MM.1S (cell line): ENCODE measurements at places on chromosomes 12 and 14.

DNA sequence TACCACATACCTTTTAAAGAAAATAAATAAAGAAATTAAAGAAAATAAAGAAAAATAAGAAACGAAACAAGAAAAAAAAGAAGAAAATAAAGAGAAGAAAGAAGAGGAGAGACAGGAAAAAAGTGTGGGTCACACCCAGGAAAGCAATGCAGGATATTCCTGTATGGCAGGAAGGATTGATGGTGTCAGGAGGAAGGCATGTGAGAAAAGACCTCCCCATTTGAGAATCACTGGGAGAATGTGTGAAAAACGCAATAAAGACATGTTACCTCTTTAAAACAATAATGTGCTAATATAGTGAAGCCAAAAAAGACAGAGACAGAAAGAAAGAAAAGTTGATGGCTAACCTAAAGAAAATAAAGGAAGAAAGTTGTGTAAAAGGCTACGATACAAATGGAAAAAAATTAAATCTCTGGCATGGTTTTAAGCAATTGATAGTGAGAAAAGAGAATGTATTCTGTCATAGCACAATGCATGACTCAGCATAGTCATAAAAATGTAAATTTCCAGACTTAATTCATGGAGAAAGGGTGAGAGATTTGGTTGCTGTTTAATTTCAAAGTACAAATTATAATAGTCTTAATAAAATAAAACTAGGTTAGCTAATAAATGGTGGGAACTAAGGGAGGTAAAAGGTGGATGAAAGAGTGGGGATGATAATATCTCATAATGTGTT, 24.3 kb upstream of the FOXG1 start:
- no peak for DNase-seq

DNA sequence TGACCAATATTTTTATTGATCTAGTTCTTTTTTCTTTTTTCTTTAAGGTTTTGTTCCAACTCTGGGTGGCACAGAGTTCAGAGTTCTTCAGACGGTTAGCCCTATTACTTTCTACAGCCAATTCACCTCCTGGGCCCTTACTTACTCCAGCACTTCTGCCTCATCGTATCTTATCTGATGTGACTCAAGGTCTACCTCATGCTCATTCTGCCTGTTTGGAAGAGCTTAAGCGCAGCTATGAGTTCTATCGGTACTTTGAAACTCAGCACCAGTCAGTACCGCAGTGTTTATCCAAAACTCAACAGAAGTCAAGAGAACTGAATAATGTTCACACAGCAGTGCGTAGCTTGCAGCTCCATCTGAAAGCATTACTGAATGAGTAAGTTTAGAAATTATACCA, 64.7 kb downstream of the VEZT start:
- no peak for DNase-seq

- DNase-seq, result no peak
Observed at GRCh38 chr12:21828779-21829178, 54.3 kb upstream of the KCNJ8 start.

DNA sequence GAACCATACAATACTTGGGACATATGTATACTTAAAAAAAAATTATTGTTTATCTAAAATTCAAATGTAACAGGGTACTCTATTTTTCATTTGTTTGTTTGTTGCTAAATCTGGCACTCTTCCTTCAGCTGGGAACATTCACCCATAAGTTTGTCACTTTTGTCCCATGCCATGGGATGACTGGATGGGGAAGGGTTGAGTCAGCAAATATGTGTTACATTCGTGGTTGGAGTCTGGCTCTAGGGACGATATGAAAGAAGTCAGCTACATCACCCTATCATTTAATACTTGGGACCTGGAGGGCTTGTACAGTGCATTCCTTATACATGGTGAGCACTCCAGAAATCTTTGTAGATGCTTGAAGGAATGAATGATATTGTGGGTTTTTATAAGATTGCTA, 131.3 kb downstream of the IPO8 start:
- DNase-seq, result no peak

- no peak for DNase-seq
Observed at GRCh38 chr14:100660498-100660881, 66.2 kb upstream of the DLK1 start.

GRCh38 chr12:57657744-57658143, 24.7 kb upstream of the B4GALNT1 start:
- DNase-seq, result no peak

- DNase-seq, result no peak
Observed at GRCh38 chr12:104809706-104810385, 148.2 kb downstream of the SLC41A2 start.

- no peak for DNase-seq
Observed at GRCh38 chr12:18752280-18752920, 14.5 kb downstream of the CAPZA3 start.

DNA sequence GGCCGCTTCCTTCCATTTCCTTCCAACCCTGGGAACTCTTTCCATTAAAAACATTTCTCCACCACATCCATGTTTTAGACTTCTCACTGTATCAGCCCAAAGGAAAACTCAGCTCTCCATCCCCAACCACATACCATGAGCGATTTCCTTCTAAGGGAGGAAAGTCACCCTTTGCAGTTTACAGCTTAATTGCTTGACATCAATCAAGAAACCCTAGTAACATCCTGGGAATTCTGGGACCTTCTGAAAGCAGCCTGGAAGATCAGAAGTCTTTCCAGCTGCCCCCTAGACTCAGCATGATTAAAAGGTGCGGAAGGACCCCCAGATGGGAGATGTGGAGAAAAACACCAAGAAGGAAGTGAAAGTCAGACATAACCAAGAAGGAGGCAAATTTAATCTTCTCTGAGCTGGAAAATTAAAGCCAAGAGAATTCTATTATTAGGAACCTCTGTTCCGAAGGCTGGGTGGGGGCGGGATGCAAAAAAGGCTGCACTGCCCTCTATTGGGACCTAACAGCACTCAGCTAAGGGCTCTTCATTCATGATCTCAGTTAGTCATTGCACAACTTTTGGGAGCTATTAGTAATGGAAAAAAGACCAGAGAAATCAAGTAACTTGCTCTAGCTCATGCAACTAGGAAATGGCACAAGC, 73.3 kb upstream of the PLXNC1 start:
- no peak for DNase-seq

- no peak for DNase-seq
Observed at GRCh38 chr14:68695856-68696255, 97.0 kb downstream of the ZFP36L1 start.

GRCh38 chr12:64172143-64172970, 49.7 kb downstream of the KICS2 start:
- DNase-seq, result no peak

DNA sequence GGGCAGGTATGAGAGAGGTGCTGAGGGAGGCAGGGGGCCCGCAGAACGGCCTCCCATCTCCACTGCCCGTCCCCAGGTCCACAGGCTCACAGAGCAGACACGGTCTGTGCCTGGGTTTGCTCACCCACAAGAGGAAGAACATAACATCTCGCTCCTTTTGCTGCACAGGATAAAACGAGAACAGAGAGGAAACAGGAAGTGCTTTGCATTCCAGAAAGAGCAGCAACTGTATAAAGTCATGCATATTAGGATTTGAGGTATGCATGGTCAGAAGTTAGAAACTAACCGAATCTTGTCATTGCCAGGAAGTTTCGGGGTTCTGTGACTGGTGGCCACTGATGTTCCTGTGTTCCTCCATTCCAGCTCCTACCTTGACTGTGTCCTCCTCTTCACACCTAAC, 25.0 kb downstream of the NTF3 start:
- no peak for DNase-seq

DNA sequence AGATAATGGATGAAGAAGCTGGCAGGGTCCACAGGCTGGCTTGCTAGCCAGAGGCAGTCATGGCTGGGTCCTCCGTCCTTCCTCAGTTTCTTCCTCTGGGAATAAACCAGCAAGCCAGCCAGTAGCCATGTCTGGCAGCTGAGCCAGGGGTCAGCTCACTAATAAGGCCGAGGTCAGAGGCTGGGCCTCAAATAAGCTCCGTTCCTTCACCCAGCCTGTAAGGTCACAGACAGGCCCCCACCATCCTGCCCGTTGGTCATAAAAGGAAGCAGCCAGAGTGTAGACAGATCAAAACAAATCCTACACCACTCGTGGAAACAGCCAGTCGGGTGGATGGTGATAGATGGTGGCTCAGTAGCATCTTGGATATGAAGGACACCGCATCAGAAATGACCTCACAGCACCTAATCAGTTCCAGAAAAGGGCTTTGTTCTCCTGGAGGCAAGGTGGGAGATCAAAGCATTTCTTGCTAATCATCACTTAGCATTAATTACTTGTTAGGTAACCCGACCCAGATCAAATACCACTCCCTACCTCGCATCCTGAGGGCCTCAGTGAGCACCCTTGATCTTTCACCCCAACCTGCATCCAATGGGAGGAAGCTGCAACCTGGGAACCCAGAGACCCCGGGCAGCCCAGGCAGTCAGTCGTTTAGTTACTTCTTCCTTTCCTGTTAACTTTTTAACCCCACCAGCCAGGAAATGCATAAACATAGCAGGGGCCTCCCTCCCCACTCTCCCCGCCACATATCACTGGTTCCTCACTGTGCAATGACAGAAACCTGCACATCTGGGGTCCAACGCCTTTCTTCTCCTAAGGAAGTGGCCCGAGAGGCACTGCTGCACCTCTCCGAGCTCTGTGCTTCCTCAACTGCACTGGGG, 90.2 kb downstream of the KDM2B start:
- no peak for DNase-seq

DNA sequence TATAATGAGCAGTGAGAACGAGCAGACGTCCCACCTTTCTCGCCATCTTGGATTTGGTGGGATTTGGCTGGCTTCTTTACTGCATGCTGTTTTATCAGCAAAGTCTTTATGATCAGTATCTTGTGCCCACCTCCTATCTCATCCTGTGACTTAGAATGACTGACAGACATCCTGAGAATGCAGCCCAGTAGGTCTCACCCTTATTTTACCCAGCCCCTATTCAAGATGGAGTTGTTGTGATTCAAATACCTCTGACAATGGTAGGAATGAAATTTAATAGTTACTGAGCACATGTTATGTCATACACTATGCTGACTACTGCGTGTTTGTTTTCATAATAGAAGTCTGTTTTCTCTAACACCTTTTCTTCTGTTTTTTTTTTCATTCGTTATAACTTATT, 1.9 kb downstream of the TMTC3 start:
- no peak for DNase-seq

DNA sequence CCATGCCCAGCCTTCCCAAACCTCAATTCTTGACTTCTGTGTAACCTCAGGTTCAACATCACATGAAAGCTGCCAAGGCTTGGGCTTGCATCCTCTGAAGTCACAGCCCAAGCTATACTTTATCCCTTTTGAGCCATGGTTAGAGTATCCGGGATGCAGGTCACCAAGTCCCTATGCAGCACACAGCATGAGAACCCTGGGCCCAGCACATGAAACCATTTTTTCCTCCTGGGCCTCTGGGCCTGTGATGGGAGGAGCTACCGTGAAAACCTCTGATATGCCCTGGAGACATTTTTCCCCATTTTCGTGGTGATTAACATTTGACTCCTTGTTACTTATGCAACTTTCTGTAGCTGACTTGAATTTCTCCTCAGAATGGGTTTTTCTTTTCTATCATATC, 25.8 kb upstream of the DIO2 start:
- no peak for DNase-seq

- no peak for DNase-seq
Observed at GRCh38 chr12:19970116-19970515, 398.2 kb upstream of the PDE3A start.

GRCh38 chr14:76922584-76922983, 96.4 kb downstream of the LRRC74A start:
- DNase-seq, result no peak

GRCh38 chr14:30876692-30877091, 2.3 kb downstream of the COCH start:
- DNase-seq, result no peak

- no peak for DNase-seq
Observed at GRCh38 chr12:76919383-76920171, 40.8 kb upstream of the CSRP2 start.

DNA sequence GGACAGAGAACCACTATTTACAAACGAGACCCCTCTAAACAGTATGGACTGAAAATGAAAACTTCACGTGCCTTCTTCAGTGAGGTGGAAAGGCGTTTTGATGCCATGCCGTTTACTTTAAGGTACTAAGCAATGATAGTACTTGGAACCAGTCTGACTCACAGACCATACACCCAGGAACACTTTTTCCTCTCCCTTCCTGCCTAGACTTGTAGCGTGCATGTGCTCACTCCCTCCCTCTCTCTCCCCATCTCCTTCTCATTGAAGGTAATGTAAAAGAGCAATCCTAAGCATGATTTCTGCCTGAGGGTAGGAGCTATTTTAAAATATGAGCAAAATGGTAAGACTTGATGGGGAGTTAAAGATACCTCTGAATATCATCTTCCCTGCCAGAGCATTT, 5.9 kb upstream of the RPL41 start:
- DNase-seq, result no peak

DNA sequence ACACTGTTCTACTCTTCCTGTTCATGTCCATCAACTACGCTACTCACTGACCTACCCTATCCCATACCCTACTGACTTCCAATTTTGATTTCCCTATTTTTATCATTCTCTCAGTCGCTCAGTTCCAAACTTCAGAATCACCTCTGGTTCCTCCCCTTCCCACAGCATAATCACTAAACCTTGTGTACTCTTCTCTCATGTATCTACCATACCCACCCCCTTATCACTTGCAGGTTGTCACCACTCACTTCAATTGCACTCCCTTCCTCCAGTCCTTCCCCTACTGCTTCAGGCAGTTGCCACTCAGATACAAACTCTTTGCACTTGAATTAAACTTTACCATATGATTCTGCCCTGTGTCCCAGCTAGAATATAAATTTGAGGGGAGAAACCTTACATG, 6.3 kb downstream of the RACGAP1 start:
- DNase-seq, result no peak

- DNase-seq, result no peak
Observed at GRCh38 chr12:53781228-53781801, 29.5 kb upstream of the CISTR start.

DNA sequence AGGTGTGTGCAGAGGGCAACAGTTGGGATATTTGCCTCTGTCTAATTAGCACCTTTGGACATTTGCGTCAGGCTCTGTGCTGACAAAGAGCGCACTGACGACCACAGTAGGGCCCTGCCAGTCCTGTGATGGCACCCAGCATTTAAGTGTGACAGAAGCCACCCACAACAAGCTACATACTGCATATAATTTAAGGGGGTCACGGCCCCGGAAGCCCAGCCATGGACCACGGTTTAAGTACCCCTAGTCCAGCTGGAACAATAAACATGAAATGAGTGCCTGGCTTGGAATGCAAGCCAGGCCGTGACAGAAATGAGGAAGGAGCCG, 16.8 kb upstream of the DYNC1H1 start:
- DNase-seq, result no peak

GRCh38 chr12:45166056-45166455, 49.8 kb upstream of the ANO6 start:
- no peak for DNase-seq

- DNase-seq, result no peak
Observed at GRCh38 chr12:2332236-2332635, 279.4 kb downstream of the CACNA1C start.

DNA sequence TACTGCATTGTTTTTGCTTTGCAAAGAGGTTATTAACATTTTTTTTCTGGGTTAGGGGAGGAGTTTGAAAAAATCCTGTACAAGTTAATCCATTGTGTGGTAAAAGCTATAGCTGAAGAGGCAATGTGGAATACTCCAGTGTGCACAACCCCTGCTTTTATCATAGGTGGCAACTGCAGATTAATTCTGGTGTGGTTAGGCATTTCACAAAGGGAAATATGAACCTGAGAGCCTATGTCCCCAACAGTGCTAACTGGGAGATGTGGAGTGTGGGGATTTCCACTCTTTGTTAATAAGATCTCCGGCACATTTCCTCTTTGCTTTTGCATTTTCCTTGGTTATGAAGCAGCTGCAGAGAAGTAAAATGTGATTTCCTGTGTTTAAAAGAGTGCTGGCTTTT, 33.6 kb downstream of the PRORP start:
- DNase-seq, result no peak
